ENCODE measurements at places on chromosomes 6 and 20.

- no peak for DNase-seq
Observed at GRCh38 chr20:3847429-3847940, 851 bp downstream of the MAVS start.

- DNase-seq, result no peak
Observed at GRCh38 chr6:119476024-119476423, 126.5 kb upstream of the MAN1A1 start.

GRCh38 chr20:5880326-5880725 is 70.0 kb downstream of the TRMT6 start:
- no peak for DNase-seq

DNA sequence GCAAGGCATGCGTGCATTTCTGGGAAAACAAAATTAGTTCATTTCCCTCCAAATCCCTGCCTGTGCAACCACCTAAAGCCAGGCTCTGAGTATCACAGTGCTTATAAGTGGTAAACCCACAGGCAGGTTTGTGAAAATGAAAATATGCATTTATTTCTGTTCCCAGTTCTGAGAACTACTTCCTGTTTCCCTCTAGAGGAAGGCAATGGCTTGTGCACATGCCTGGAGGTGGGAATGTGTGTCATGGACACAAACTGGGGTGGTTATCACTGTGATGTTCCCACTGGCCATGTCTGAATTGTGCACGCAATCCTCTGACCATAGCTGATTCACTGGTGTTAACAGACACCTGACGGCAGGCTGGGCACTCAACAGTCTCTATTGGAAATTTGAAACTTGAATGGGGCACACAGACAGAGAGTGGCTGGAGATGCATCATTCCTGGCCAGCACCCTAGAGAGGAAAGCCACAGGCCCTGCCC is 26.3 kb downstream of the FAM110A start:
- no peak for DNase-seq

GRCh38 chr6:8075704-8076103 is 11.5 kb upstream of the BLOC1S5 start:
- no peak for DNase-seq

DNA sequence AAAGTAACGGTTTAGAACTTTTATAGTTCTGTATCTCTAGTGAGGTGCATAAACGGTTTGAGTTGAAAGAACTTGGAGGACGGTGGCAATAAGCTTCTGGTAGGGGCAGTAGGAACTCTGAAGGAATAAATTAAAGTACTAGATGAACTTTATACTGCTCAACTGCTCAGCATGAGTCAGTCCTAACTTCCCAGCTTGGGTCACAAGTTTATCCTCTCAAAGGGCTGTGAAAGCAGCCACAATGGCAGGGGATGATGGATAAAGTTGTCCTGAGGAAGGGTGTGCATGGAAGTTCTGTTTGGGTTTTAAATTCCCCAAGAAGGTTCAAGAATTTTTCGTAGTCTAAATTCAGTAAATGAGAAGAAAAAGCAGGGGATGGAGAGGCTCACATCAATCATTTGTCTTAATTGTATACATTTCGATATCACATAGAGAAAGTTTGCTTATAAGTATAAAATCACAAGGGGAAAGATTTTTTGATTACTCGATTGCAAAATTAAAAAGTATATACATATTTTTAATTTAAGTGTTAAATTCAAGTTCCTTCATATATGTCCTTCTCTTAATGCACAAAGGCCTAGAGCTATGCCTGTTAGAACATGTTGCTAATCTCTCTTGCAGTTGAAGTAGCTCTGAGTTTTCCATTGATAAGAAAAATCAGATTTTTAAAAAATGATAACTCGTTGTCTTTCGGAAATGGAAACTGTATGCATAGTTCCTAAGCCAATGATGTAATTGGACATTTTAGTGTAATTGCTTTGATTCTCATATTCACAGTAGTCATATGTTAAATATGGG is 55.3 kb upstream of the JAG1 start:
- DNase-seq, result no peak

DNA sequence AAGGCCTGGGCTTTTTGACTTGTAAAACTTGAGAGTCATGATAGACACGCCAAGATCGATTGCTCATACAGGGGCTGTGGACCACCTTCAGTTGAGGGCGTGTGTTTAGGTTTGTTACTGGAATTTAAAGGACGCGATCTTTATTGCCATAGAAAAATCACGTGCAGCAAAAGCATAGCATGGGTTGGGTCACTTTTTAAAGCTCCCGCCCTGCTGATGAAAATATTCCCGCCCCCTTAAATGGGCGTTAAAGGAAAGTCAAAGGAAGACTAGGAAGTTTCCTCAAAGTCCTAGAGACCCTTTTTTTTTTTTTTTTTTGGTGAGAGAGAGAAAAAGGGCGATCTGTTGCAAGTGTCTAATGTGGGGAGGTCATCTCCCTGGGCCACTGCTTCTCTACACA is 23.1 kb downstream of the TFAP2A start:
- DNase-seq, result no peak

- no peak for DNase-seq
Observed at GRCh38 chr20:458776-459175, 3.6 kb downstream of the TBC1D20 start.

- DNase-seq, result no peak
Observed at GRCh38 chr20:16760431-16761304, 12.5 kb downstream of the OTOR start.

DNA sequence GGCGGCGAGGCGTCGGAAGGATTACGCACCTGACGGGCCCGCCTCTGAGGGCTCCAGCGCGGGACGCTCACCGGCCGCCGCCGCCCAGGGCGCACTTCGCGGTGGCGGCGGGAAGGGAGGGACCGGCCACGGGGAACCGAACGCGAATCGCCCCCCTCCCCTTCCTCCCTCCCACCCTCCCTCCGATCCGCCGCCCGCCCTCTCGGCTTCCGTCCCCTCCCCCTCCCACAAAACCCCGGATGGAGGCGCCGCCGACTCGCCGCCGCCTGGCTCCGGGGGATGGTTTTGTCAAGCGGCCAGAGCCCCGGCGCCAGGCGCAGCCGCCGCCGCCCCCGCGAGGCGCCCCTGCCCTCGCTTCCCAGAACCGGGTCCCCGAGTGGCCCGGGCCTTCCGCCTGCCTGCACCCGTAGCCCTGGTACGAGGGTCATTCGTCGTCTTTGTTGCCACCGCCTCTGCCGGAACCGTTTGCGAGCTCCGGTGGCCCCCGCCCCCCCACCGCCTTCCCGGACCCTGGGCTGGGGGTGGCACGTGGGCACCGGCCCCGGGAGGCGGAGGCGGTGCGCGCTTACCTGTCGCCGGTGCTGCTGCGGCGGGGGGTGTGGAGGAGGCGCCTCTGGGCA is 398 bp downstream of the ZBTB2 start:
- DNase-seq, result peak; percentile 85

DNA sequence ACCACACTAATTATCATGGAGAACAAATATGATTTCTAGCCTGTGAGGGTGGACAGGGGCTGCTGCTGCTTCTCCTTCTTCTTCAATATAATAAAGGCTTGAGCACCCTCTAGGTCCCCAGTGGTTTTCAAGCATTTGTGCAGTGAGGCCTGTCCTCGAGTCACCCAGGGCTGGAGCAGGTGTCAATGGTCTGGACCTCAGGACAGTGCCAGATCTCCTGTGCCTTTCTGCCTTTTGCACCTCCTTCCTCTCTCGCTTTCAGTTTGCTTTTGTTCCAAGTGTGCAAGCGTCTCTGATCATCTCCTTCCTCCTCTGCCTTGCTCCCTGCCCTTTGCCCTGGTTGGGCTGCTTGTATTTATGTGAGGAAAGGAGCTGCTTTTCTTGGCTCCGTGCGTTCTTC is 152.2 kb upstream of the SYNDIG1 start:
- DNase-seq, result no peak

DNA sequence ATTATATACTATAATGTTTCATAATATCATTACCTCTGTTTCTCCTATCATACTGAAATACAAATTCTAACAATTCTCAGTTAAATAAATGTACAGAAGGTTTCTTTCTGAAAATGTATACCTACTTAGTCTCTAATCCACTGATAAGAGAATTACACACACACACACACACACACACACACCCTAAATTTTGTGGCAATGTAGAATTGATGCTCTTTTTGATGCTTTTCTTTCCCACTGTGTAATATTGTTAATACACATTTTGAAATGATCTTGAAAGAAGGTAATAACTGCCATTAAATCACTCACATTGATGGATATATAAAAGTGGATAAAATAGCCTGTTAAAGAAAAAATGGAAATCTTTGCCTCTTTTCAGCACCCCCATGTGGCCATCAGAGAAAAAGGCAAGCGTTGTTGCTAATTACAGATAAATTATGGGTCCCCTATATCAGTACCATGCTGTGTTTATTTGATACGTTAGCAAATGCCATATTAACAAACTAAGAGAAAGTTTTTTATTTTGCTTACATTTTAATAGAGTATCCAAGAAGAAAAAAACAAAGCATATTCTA is 76.6 kb upstream of the VGLL2 start:
- no peak for DNase-seq

GRCh38 chr20:10067321-10067720 is 32.5 kb downstream of the ANKEF1 start:
- DNase-seq, result no peak

- peak; percentile 59 for DNase-seq
Observed at GRCh38 chr6:87115402-87116135, 20.7 kb upstream of the CGA start.

- no peak for DNase-seq
Observed at GRCh38 chr6:96852605-96853004, 15.3 kb upstream of the GPR63 start.

GRCh38 chr6:163970846-163971564 is 556.5 kb downstream of the QKI start:
- no peak for DNase-seq

DNA sequence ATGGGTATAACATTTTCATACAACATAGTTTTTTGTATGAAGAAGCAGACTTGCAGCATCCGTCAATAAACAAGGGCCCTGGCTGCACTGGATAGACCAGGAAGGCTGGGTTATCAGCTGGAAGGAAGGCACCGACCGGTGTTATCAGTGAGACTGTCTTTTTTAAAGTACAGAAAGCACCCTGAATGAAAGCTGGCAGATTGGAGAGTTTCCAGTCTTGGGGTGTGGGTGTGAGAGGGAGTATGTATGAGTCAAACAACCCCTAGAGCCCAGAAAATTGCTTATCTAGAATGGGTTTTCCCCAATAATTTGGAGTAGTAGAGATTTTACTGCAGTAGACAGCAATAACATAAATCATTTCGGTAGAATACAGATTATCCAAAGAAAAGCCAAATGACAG is 42.4 kb downstream of the TXLNB start:
- peak; percentile 11 for DNase-seq

- DNase-seq, result no peak
Observed at GRCh38 chr6:137699031-137699683, 167.9 kb upstream of the TNFAIP3 start.

GRCh38 chr20:2658414-2659354 is 5.3 kb downstream of the IDH3B start:
- DNase-seq, result no peak

GRCh38 chr20:31484001-31484400 is 8.9 kb downstream of the REM1 start:
- peak; percentile 42 for DNase-seq

GRCh38 chr6:78936515-78936914 is 69.2 kb downstream of the IRAK1BP1 start:
- no peak for DNase-seq

DNA sequence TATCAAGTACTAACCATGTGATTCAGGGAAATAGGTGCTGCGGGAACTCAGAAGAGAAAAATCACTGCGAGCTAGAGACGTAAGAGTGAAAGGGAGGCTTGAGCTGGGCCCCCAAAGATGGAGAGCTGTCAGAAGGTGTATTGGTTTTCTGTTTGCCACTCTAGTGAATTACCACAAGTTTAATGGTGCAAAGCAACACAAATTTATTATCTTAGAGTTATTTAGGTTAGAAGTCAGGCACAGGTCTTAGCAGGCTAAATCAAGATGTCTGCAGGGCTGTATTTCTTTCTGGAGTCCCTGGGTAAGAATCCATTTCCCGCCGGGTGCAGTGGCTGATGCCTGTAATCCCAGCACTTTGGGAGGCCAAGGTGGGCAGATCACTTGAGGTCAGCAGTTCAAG is 2.5 kb downstream of the ZSWIM3 start:
- no peak for DNase-seq

DNA sequence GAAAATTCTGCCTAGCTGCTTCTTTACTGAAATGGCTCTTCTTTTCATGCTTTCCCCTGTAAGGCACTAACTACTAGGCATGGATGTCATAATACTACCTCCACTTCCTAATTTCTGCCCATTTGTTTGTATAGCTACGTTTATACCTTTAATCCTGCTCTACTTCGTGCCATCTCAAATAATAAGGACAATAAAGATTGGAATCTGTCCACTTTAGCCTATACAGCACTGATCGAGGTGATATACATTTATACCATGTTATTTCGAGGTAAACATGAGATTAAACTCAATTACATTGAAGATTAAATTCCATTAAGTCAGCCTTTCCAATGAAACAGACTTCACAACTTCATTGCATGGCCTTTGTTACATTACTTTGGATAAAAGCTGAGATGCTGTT is 390.6 kb upstream of the MARCKS start:
- DNase-seq, result no peak

GRCh38 chr6:423055-423798 is 31.7 kb downstream of the IRF4 start:
- DNase-seq, result peak; percentile 61

All from GM20000 (cell line).